Stomach (tissue), 19 donors: ENCODE measurements at places on chromosomes 5 and 9. TPM values are rescaled to one million over a fixed set of nuclear protein-coding genes. Genes with fewer than 3 reads are reported as not detected.

PTGER4 gene
- total RNA-seq, result 10.5 TPM

TAF11L10 gene
- not detected for total RNA-seq

AHRR gene
- total RNA-seq, result 1.4 TPM

AGGF1 gene
- total RNA-seq, result 10.7 TPM

CYLC2 gene
- total RNA-seq, result not detected

SUSD3 gene
- 2.4 TPM for total RNA-seq

PCDHGB3 gene
- total RNA-seq, result 5.0 TPM

CNOT8 gene
- 81.5 TPM for total RNA-seq

DNA sequence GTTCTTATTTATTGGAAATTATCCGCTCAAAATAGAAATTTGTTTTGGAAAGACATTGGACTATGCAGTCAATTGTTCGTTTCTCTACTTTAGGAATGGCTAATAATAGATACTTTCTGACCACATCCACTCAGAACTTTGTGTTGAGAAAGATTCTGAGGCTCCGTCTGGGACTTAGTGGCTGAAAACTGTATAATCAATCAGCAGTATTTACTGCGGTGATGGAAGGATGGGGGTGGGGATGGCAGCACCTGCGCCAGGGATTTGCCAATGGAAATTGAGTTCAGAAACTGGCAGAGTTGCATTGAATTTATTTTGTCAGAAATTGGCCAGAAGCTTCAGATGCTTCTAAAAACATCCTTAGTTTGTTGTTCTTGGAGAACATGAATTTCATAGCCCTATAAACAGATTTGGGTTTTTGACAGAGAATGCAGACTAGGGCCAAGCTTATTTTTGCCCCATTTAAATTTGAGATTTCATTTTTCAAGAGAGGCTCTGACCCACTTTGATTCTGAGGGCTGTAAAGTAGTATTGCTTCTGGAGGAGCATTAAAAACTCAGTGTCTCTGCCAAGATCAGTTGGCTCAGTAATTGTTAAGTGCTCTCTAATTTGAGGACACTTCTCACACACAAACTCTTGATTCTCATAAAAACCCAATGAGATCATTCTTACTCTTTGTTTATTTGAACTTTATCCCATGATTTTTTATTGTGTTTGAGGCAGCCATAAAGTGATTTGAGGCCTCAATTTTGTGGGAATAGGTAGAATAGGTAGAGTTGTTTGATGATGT, 215.1 kb downstream of the CD180 start:
- H3K4me3 ChIP-seq, result no peak overlapping the region
- no peaks in the 10 kb centered on the region for H3K27me3 ChIP-seq
- no peaks in the 10 kb centered on the region for H3K4me1 ChIP-seq
- H3K36me3 ChIP-seq, result no peaks in the 10 kb centered on the region
- no peak for DNase-seq

DNA sequence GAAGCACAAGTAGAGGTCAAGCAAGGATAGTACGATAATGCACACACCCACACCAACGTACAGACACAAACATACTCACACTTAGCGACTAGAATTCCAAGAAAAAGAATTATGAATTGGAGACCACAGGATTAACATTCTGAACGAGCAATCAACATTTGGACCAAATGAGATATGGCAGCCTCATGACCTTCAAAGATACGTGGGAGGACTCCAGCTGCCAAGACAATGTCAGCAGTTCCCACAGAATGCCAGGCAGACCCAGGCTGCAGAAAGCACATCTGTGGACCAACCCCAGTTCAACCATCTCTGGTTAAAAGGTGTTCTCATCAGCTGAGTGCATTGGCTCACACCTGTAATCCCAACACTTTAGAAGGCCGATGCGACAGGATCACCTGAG, 187.6 kb upstream of the GRAMD2B start:
- H3K4me1 ChIP-seq, result no peaks in the 10 kb centered on the region
- H3K4me3 ChIP-seq, result no peak overlapping the region
- no peak for DNase-seq
- H3K27me3 ChIP-seq, result no peaks in the 10 kb centered on the region
- H3K27ac ChIP-seq, result no peak overlapping the region
- no peaks in the 10 kb centered on the region for H3K36me3 ChIP-seq

GRCh38 chr5:125372694-125373631, 626.5 kb upstream of the ZNF608 start:
- no peak overlapping the region for H3K27ac ChIP-seq
- no peaks in the 10 kb centered on the region for H3K27me3 ChIP-seq
- peak; percentile 50 for DNase-seq
- H3K4me3 ChIP-seq, result no peak overlapping the region
- H3K36me3 ChIP-seq, result no peaks in the 10 kb centered on the region
- H3K4me1 ChIP-seq, result no peaks in the 10 kb centered on the region

GRCh38 chr5:147752033-147752432, 30.5 kb downstream of the JAKMIP2 start:
- no peak for DNase-seq
- no peaks in the 10 kb centered on the region for H3K4me1 ChIP-seq
- H3K27me3 ChIP-seq, result no peaks in the 10 kb centered on the region
- no peak overlapping the region for H3K4me3 ChIP-seq

DNA sequence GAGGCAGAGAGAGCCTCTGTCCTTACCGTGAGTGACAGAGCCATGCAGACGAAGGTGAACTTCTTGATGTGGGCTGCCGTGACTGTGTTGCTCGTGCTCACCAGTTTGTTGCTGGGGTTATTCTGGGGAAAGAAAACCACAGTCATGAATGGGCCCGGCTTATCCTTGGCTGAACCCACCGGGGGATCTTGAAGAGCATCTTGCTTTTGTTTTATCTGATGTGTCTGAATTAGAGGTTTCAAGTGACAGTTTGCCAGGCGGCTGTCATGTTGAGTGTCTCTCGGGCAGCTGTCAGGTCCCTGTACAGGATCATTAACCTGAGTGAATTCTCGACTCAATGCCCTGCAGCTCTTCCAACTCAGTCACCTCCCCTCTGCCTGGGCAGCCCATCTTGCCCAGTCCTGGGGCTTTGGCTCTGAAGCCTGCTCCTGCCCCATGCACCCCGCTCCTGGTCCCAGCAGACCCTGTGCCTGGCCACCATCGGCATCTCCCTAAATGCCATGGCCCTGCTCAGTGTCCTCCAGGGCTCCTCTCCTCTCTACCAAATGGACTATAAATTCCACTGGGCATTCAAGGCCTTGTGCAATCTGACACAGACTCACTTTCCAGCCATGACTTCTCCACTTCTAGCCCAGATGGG, 77.4 kb downstream of the OTULIN start:
- H3K27me3 ChIP-seq, result no peaks in the 10 kb centered on the region
- H3K4me3 ChIP-seq, result no peak overlapping the region
- H3K36me3 ChIP-seq, result peaks cover 94% of the 10 kb centered on the region
- no peaks in the 10 kb centered on the region for H3K4me1 ChIP-seq

DNA sequence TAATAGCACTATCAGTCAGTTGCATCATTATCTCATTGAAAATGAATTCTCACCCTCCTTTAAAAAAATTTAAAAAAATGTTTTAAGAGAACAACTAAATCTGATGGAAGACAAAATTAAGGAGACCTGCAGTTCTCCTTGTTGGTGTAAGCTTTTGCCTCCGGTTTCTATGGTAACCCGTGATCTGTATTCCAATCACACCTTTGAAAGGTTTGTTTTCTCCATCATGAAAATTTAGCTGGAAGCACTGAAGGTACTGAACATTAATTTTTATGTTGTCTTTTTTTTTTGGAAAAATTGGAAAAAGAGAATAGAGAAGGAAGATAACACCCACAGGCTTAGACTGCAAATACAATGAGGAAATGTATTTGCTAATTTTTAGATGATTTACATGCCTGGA, 2.5 kb upstream of the BASP1 start:
- peaks cover 20% of the 10 kb centered on the region for H3K4me1 ChIP-seq
- H3K27me3 ChIP-seq, result peaks cover 44% of the 10 kb centered on the region
- no peak overlapping the region for H3K27ac ChIP-seq
- no peak for DNase-seq

DNA sequence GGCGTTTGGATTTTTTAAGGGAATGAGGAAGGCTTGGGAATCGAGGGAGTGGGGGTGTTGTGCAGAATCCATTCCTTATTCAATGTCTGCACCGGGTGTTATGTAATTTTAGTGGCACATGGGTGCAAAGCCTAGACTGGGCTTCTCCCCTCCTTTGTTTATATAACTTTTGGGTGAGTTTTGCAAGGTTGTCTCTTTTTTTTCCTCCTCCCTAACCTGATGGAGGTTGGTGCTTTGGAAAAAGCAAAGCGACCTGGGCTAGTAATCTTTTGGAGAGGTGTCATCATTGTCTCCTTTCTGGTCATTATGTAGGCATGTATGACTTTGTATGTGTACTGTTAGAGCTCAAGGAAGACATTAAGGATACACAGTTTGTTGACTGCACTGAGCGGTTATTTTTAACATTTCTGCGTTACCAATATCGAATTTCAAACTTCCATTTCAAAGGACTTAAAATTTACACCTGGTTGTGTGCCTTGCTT, 3.1 kb downstream of the SMARCA2 start:
- H3K4me3 ChIP-seq, result peak overlapping the region; percentile 89
- DNase-seq, result no peak
- H3K4me1 ChIP-seq, result peaks cover 62% of the 10 kb centered on the region

DNA sequence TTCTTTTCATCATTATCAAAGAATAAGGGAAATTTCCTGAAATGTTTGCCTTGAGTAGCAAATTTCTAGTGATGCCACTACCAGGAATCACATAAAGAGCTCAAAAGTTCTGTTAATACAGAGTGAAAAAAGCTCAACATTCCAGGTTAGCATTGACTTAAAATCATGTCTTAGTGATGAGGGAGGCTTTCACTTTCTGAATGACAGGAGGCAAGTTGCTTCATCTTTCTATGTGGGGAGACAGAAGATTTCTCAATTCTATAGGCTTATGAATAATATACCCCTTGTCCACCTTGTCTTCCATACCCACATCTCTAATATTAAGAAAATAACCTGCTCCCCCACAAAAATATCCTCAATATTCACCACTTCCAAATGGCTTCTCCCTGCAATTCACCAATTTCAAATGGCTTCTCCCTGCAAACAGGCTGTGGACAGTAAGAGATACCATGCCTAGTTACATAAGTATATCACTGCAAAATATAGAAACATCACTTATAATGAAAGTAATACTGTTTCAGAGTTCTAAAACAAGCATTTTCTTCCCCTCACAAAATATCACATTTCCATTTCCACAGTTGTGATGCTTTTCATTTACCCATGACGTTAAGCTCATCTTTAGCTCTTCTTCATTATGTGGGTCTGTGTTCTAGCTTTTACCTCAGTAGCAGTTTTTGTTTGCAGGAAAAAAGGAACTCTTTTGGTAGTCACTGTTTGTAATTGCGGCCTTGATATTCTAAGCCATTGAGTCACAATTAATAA, 2.2 kb upstream of the JAK2 start:
- no peaks in the 10 kb centered on the region for H3K27me3 ChIP-seq
- no peak overlapping the region for H3K4me3 ChIP-seq
- no peaks in the 10 kb centered on the region for H3K36me3 ChIP-seq
- H3K4me1 ChIP-seq, result peaks cover 12% of the 10 kb centered on the region
- no peak for DNase-seq
